Body of pancreas (tissue), 4 donors: ENCODE measurements at places on chromosomes 6 and 20. TPM values are rescaled to one million over a fixed set of nuclear protein-coding genes. Genes with fewer than 3 reads are reported as not detected.

PHACTR1 gene
- 6.0 TPM for total RNA-seq

MSH5 gene
- total RNA-seq, result 12.9 TPM

RAB22A gene
- 9.1 TPM for total RNA-seq

EPPIN gene
- not detected for total RNA-seq

DNA sequence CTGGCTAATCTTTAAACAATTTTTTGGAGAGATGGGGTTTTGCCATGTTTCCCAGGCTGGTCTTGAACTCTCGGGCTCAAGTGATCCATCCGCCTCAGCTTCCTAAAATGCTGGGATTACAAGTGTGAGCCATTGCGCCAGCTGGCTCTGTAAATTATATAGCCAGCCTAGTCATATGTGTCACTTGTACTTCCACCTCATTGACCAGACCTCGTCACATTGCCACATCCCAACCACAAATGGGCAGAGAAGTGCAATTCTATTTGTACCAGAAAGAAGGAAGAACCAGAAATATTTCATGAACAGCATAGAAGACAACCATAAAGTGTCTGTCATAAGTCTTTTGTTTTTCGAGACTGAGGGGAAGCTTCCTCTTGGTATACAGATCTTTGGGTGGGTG is 304.9 kb upstream of the RNF24 start:
- H3K36me3 ChIP-seq, result no peaks in the 10 kb centered on the region
- H3K4me1 ChIP-seq, result no peaks in the 10 kb centered on the region
- H3K27me3 ChIP-seq, result no peaks in the 10 kb centered on the region
- H3K4me3 ChIP-seq, result no peak overlapping the region

GRCh38 chr6:20377623-20378265 is 23.9 kb upstream of the E2F3 start:
- H3K4me1 ChIP-seq, result no peaks in the 10 kb centered on the region
- H3K36me3 ChIP-seq, result no peaks in the 10 kb centered on the region
- DNase-seq, result no peak
- no peaks in the 10 kb centered on the region for H3K27me3 ChIP-seq

DNA sequence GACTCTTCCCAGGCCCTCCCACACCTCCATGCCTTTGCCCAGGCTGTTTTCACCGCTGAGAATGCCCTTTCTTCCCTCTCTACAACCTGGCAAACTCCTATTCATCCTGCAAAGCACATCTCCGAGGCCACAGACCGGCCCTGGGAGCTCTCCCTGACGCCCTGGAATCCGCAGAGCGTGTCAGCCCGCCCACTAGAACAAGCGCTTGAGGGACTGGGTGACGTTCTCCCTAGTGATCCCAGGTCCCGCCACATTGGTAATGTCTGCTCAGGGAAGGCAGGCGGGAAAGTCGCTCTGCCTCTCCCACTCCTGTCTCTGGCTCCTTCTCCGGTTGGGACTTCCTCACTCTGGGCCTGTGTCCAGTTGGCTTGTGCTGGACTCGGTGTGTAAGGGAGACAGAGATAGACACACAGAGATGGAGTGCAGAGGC is 61.6 kb downstream of the SRC start:
- H3K4me1 ChIP-seq, result peaks cover 12% of the 10 kb centered on the region
- DNase-seq, result no peak
- no peak overlapping the region for H3K4me3 ChIP-seq
- peaks cover 8% of the 10 kb centered on the region for H3K27me3 ChIP-seq
- H3K27ac ChIP-seq, result no peak overlapping the region
- H3K36me3 ChIP-seq, result peaks cover 5% of the 10 kb centered on the region

GRCh38 chr6:156160007-156160794 is 617.0 kb upstream of the ARID1B start:
- no peaks in the 10 kb centered on the region for H3K36me3 ChIP-seq
- no peaks in the 10 kb centered on the region for H3K4me1 ChIP-seq
- no peak overlapping the region for H3K27ac ChIP-seq

GRCh38 chr6:29679962-29680361 is 990 bp downstream of the ZFP57 start:
- DNase-seq, result no peak
- no peaks in the 10 kb centered on the region for H3K27me3 ChIP-seq
- no peak overlapping the region for H3K4me3 ChIP-seq
- H3K27ac ChIP-seq, result no peak overlapping the region

- H3K27ac ChIP-seq, result peak overlapping the region; percentile 94
- peaks cover 27% of the 10 kb centered on the region for H3K4me1 ChIP-seq
- H3K27me3 ChIP-seq, result no peaks in the 10 kb centered on the region
These were observed 537 bp downstream of the PRR3 start for GRCh38 chr6:30557683-30557981.

- DNase-seq, result peak; percentile 74
- H3K4me3 ChIP-seq, result peak overlapping the region; percentile 97
- H3K4me1 ChIP-seq, result peaks cover 27% of the 10 kb centered on the region
- H3K36me3 ChIP-seq, result no peaks in the 10 kb centered on the region
These were observed 1.5 kb upstream of the GMEB2 start for GRCh38 chr20:63628246-63628975.

DNA sequence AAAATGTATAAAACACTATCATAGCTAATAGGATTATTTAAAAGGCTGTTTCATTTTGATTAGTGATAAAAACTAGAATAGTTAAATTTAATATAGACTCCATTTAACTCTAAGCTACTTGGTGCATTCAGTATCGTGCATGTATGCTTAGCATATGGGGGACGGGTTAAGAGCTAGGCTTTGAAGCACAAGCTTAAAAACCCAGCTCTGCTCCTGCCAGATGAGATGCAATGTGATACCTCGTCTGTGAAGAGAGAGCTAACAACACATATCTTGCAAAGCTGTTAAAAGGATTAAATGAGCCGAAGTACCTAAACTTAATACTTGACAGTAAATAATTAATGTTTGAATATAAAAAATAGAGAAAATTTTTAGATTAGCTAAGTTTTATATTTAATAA is 42.2 kb downstream of the DTNBP1 start:
- no peaks in the 10 kb centered on the region for H3K36me3 ChIP-seq
- H3K4me1 ChIP-seq, result peaks cover 22% of the 10 kb centered on the region
- no peaks in the 10 kb centered on the region for H3K27me3 ChIP-seq
- DNase-seq, result no peak
- no peak overlapping the region for H3K27ac ChIP-seq

- H3K36me3 ChIP-seq, result no peaks in the 10 kb centered on the region
- no peaks in the 10 kb centered on the region for H3K4me1 ChIP-seq
- no peak for DNase-seq
- no peak overlapping the region for H3K27ac ChIP-seq
- H3K27me3 ChIP-seq, result no peaks in the 10 kb centered on the region
These were observed 106.3 kb downstream of the CENPW start for GRCh38 chr6:126446248-126446647.

GRCh38 chr6:74579047-74579446 is 626.8 kb downstream of the COL12A1 start:
- no peaks in the 10 kb centered on the region for H3K27me3 ChIP-seq
- DNase-seq, result no peak
- H3K36me3 ChIP-seq, result no peaks in the 10 kb centered on the region
- H3K4me1 ChIP-seq, result no peaks in the 10 kb centered on the region
- H3K4me3 ChIP-seq, result no peak overlapping the region

DNA sequence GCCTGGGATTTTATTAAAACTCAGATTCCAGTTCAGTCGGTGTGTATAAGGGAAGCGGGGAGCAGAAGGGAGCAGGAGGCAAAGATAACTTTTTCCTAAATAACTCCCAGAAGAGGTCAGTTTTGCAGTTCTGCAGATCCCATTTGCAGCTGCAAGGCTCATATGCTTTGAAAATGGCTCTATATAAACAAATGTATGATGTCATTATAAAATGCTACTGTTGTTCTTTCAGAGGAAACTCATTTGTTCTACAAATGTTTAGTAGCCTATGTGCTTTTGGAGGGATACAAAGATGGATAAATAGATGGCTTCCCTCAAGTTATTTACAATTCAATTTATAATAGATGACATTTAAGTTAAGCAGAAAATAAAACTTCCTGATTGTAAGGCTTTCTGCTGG is 29.2 kb upstream of the DSP start:
- H3K4me1 ChIP-seq, result no peaks in the 10 kb centered on the region
- no peak overlapping the region for H3K4me3 ChIP-seq
- no peak for DNase-seq
- H3K27me3 ChIP-seq, result no peaks in the 10 kb centered on the region
- H3K27ac ChIP-seq, result no peak overlapping the region
- no peaks in the 10 kb centered on the region for H3K36me3 ChIP-seq

DNA sequence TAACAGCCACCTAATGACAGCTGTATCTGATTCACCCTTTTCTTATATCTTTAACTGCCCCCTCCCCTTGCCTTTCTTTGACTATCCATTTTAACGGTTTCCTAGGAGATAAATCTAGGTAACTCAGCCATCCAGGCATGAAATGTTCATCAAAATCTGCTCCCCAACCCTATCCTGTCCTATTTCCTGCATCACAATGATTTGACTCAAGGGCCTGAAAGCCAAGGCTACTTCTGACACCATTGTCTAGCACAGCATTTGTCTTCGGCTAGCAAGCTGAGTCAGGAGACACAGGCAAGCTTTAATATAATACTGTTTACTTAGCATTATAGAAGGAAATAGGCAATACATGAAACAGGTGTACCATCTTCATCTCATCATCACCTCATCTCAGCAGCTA is 31.6 kb upstream of the MANEA start:
- H3K27ac ChIP-seq, result no peak overlapping the region
- H3K4me1 ChIP-seq, result no peaks in the 10 kb centered on the region
- no peaks in the 10 kb centered on the region for H3K36me3 ChIP-seq
- no peak overlapping the region for H3K4me3 ChIP-seq

DNA sequence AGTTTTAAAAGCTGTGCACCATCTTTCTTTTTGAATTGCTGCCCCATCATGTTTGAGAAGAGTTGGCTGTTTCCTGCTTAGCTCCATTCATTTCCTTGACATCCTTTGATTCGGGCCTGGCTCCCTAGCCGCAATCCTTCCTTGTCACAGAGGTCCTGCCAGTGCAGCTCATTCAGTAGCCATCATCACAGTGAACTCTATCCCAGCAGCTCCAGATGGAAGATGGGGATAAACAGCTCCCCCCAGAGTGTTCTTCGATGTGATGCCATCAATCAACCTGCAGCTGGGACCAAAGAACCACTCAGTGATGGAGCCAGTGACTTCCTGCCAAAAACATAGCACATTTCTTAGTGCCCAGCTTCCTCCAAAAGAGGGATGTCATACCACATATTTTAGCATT is 158.8 kb downstream of the FRK start:
- no peak overlapping the region for H3K4me3 ChIP-seq
- DNase-seq, result no peak
- H3K27me3 ChIP-seq, result no peaks in the 10 kb centered on the region
- H3K27ac ChIP-seq, result no peak overlapping the region

DNA sequence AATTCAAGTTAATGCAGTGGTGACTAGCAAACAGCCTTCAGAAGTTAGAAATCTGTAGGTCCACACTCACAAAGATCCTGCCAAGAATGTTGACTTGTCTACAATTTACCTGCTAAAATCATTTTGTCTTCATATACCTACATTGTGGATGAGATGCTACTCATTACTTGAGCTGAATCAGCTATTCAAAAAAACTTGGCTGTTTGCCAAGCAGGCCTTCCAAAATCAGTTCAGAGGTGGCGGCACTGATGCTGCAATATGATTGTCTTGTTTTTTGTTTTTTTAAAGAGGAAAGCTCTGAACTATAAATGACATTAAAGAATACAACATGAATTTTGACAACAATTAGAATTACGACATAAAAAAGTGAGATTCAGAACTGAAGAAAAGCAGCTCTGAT is 354.7 kb upstream of the KHDRBS2 start:
- H3K4me1 ChIP-seq, result no peaks in the 10 kb centered on the region
- DNase-seq, result no peak
- H3K27me3 ChIP-seq, result no peaks in the 10 kb centered on the region
- no peak overlapping the region for H3K4me3 ChIP-seq

DNA sequence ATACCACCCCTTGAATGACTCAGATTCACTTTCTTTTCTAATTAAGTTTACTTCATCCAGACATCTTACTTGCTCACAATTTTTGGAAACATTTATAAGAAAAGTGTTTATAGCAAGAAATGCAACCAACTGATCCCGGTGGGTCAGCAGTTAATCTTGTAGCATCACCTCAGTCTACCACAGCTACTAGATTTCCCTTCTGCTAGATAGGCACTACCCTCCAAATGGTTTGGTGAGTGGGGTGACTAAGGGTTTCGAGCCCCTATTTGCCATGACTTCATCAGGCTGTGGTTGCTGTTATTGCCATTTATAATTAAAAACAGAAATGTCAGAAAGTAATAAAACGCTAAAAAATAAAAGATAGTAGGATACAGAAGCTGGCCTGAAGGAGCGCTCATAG is 930.1 kb upstream of the GJE1 start:
- no peak overlapping the region for H3K4me3 ChIP-seq
- H3K4me1 ChIP-seq, result no peaks in the 10 kb centered on the region
- no peak overlapping the region for H3K27ac ChIP-seq
- H3K36me3 ChIP-seq, result no peaks in the 10 kb centered on the region

DNA sequence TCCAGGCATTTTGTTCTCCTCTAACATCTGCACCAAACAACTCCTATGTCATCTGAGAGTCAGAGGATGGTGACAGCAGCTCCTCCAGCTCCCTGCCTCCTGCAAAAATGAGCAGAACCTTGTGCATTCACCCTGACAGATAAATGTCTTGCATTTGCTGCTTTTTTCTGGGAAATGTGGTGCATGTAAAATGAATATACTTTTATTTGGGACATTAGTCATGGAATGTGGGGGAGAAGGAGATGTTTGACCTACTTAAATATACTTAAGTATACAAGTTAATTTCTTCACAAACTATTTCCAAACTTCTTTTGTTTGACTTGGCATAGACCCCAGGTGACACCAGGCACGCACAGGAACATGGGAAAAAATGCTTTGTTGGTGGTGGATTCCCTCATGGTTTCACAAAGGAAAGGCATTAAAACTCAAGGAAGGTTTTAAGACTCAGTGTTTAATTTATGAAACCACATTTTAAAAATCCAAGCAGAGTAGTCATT is 181.8 kb upstream of the MCHR2 start:
- no peaks in the 10 kb centered on the region for H3K36me3 ChIP-seq
- H3K4me1 ChIP-seq, result peaks cover 18% of the 10 kb centered on the region
- DNase-seq, result peak; percentile 45
- H3K4me3 ChIP-seq, result no peak overlapping the region
- H3K27ac ChIP-seq, result no peak overlapping the region

DNA sequence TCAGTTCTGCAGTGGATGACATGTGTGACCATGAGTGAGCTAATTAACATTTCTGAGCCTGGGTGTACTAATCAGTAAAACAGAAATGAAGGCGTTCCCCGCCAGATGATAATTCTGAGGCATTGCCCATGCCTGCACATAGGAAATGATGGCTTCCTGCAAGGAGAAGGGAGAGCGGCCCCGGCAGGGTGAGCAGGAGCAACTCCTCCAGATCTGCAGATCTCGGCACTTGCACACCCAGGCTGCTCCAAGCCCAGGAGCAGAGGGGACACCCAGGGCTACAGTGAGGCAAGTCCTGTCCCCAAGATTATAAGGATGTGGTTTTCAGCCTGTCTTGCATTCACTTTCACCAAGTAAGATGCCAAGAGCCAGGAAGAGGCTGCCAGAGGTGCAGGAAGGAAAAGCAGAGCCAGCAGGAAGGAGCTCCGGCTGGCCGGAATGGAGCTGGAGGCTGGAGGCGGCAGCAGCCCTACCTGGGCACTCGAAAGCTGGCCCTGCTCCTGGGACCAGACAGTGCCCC is 177.5 kb upstream of the CST7 start:
- no peaks in the 10 kb centered on the region for H3K36me3 ChIP-seq
- no peak overlapping the region for H3K4me3 ChIP-seq
- no peaks in the 10 kb centered on the region for H3K4me1 ChIP-seq
- no peak for DNase-seq
- no peaks in the 10 kb centered on the region for H3K27me3 ChIP-seq

- DNase-seq, result no peak
- no peaks in the 10 kb centered on the region for H3K4me1 ChIP-seq
These were observed 581.4 kb upstream of the GJE1 start for GRCh38 chr6:141551318-141551717.
